Lower lobe of right lung (tissue), 2 donors: ENCODE measurements at places on chromosomes 12 and 14.

GRCh38 chr12:27064397-27065342, 17.7 kb downstream of the C12orf71 start:
- no peak for DNase-seq

DNA sequence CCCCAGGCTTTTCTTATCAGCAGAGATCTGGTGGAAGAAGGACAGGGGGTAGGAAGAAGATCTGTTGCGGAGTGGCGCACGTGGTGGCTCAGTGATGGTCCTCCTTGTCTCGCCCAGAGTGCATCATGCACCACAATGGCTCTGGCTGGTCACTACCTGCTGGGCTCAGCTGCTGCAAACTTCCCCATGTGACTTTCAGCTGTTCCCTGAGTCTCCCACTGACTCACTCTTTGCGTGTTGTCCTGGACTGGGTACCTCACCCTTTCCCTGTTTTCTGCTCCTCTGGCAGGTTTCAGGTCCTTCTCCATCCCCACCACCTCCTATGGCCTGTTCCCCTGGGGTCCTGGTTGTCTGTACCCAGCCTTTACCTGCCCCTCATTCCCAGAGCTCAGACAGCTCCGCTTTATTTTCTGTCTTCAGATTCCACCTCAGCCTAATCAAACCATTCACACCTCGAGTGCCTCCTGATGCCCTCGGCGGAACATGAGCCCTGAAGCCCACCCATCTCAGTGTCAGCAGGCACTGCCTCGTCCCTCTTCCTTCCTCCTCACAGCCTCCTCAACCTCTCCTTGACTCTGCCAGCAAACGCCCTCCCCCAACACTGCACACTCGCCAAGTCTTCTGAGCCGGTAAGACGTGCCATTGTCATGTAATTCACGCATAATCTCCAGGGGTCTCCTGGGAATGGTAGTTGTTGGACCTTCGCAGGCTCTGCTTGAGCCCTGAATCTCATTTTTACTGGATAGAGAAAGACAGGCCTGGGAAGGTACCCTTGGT, 1.8 kb downstream of the C1R start:
- no peak for DNase-seq

GRCh38 chr14:62938778-62939177, 106.5 kb downstream of the KCNH5 start:
- DNase-seq = no peak

- peak; percentile 19 for DNase-seq
Measured at GRCh38 chr12:108840605-108841332, 16.6 kb downstream of the SSH1 start.

DNA sequence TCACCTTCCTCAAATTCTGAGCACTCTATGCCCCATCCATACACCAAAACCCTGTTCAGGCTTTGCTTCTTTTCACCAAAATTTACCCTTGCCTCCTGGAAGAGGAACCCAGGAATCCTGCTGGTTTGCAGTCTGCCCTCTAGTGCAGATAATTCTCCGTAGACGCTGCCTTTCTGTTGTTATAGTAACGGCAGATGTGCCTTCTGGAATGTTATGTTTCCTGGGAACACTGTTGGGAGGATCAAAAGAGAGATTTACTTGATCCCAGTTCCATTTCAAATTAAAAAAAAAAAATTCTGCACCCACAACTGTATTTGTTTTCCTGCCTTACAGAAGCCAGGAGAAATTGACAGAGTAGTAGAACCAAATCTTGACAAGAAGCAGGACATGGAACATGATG, 104.2 kb upstream of the RMST start:
- DNase-seq = no peak

- DNase-seq = no peak
Measured at GRCh38 chr12:111202237-111202915, 166.5 kb downstream of the PHETA1 start.

- DNase-seq = no peak
Measured at GRCh38 chr12:100992194-100992593, 197.6 kb downstream of the ANO4 start.

DNA sequence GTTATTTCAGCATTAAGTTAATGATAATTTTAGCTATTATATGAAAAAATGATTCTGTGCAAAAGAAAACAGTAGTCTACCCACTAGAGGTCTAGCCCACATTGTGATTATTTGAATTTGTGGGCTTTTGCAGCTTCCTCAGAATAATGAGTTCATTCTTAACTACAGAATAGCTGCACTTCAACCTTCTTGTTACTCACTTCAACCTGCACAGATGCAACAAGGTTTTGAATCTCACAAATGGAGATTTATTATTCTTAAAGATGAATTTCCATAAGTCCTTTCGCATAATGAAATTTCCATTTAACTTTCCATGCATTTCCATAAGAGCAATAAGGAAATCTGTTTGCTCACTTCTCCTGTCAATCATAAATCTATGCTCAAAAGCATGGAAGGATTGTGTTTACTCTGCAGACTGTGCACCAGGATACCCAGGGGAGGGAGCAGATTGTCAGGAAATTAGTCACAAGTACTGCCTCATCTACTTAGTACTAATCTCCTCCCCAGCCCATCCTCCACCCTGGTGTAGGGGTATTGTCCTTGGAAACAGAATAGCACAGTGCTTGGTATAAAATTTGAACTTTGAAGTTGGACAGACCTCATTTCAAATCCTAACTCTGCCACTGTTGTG, 24.1 kb downstream of the PTGER2 start:
- DNase-seq = no peak

- no peak for DNase-seq
Measured at GRCh38 chr12:46470036-46470627, 97.6 kb upstream of the SLC38A2 start.

DNA sequence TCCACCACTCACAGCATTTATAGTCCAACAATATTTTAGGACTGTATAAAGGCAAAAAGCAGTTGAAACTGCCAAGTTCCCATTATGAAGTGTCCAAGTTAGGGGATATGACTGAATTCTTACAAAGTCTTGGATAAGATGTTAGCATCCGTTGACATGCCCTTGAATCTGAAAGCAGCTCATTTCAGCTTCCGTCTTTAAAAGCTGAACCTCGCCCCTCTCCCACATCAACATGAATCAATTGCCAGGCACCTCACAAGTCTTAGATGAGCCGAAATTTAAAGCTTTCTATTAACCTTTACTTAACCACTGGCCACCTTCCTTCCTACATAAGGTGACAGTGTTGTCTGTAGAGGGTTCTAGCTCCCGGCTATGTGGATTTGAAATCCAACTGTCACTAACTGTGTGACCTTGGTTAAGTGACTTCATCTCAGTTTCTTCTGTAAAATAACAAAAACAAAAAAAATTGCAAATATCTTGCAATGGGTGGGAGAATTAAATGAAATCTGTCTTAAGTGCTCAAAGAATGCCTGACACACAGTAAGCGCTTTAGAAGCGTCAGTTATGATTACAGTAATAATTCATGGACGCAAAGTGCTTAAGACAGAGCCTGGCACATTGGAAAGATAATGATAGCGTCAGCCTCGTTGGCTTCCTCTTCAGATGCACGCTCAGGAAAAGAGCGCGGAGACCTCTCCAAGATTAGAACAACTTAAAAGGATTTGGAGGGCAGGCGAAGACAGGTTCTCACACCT, 1.2 kb downstream of the PPP1CC start:
- DNase-seq = no peak

DNA sequence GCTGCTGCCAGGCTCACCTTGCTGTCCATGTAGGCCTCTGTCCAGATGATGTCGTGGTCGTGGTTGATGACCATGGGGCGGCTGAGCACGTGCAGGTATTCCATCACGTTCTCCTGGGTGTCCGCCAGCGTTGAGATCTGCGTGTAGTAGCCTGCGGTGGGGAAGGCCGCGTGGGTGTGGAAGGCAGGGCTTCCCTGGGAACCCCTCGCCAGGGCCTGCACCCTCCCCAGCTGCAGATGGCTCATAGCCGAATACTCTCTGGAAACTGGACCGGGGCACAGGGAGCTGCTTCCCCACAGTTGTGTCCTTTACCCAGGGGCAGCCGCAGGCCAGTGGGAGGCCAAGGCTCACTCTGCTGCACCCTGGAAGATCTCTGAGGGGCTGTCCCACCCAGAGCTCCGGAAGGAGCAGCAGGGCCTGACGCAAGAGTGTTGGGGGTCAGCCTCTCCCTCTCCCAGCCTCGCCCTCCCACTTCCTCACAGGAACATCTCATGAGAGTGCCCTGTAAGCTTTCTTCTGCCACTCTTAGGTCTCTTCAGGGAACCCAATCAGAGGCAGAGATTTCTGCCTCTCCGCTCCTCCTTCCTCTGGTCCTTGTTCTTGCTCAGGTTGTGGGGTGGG, 35.5 kb downstream of the CACNA2D4 start:
- DNase-seq = no peak

DNA sequence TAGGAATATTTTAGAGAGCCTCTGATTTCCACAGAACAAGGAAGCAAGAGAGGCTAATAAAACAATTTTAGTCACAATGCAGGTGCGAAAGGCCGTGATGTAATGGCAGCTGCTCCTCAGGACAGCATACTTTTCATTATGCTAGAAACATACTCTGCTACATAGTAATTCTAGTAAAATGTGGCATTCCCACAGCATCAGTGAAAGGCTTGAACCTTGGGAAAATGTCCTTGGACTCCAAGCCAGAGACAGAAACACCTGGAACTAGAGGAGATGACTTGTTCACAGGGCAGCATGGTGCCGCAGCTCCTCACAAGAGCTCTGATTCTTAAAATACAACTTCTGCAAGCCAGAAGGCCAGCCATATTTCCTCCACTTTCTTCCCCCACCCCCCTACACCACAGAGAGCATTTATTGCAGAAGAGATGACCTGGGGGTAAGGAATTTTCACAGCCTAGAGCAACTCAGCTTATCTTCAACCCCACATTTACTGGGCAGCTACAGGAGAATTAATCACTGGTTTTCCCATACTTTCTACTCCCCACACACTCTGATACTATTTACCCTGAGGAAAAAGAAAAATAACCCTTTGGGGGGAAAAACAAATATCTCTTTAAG, 15.8 kb downstream of the ABCC9 start:
- no peak for DNase-seq

DNA sequence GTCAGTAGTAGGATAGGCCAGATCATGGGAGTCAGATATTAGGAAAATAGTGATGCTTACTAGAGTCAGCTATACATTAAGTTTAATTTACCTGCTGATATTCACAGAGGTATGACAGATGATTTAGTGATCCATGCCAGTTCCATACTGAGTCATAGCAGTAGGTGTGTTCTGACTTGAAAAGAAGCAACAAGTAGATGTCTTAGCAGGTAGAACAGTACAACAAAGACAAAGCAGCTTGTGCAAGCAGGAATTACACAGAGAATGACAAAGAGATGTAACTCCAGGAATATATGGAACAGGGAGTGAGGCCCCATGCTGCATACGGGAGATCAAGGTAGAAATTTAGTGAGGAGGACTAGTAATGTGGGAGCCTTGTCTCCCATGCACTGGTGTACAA, 556.9 kb downstream of the SLC16A7 start:
- no peak for DNase-seq

GRCh38 chr12:60494244-60494643, 898.4 kb downstream of the SLC16A7 start:
- no peak for DNase-seq

GRCh38 chr12:67415473-67415872, 146.3 kb downstream of the CAND1 start:
- DNase-seq = no peak

DNA sequence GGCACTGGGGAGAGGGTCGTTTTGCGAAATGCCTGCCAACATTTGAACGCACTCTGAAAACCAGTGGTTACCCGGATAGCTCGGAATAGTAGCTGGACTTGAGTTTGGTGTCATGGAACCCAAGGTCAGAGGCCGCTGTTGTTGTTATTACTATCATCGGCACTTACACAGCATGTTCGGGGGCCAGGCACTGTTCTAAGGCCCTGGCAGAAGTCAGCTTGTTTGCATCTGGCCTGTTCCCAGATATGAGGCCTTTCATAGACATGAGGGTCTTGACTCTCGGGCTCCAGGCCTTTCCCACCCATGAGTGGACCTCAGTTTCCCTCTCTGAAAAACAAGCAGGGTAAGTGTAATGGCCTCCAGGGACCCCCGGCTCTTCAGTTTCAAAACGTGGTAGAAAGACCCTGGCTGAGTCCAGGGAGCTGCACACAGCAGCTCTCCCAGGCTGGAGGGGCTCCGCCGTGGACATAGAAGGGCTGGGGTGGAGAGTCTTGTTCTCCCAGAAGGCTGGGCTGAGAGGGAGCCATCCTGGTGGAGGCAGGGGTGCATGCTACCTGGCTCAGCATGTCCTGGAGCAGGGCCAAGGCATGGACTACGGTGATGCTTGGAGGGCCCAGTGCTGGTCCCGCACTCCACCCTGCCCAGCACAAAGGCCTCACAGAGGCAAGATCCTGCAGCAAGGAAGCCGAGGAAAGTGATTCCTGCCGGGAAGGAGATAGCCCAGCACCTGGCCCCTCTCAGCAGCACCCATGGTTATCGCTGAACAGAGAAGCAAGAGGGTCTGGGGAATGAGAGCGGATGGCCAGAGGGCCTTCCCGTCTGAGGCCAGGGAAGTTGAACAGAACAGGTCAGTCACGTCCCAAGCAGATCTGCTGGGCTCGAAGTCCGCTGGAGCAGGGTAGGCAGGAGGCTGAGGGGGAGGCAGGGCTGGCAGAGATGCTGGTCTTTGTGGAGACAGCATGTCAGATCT, 63.5 kb upstream of the C14orf180 start:
- no peak for DNase-seq

GRCh38 chr14:42293180-42293579, 686.5 kb downstream of the LRFN5 start:
- DNase-seq = no peak

DNA sequence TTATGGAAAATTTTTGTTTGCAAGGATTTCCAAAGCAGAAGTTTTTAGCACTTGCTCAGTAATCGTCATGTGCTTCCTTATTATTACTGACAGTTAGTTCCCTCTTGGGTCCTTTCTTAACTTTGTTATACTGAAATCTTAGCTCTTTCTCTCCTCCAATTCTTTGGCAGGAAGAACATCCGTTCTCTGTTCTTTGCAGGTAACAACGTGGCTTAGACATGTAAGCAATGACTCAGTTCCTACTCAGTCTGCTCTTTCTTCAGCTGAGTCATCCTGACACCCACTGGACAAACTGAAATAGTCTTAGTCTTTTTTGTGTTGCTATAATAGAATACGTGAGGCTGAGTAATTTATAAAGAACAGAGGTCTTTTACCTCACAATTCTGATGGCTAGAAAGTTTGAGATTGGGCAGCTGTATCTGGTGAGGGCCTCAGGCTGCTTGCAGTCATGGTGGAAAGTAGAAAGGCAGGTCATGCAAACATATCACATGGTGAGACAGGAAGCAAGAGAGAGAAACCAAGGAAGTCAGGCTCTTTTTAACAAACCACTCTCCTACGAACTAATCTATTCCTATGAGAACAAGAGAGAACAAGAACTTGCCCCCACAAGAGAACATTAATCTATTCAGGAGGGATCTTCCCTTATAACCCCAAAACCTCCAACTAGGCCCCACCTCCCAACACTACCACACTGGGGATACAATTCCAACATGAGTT, 49.2 kb downstream of the TESPA1 start:
- no peak for DNase-seq

GRCh38 chr12:69684466-69684865, 14.6 kb downstream of the BEST3 start:
- DNase-seq = no peak
